ENCODE measurements at places on chromosomes 1 and 21.

- DNase-seq, result no peak
These were observed 127.5 kb upstream of the SAMSN1 start for GRCh38 chr21:14673649-14674048.

GRCh38 chr1:40141878-40142535 lies 19.2 kb upstream of the RLF start:
- peak; percentile 36 for DNase-seq

DNA sequence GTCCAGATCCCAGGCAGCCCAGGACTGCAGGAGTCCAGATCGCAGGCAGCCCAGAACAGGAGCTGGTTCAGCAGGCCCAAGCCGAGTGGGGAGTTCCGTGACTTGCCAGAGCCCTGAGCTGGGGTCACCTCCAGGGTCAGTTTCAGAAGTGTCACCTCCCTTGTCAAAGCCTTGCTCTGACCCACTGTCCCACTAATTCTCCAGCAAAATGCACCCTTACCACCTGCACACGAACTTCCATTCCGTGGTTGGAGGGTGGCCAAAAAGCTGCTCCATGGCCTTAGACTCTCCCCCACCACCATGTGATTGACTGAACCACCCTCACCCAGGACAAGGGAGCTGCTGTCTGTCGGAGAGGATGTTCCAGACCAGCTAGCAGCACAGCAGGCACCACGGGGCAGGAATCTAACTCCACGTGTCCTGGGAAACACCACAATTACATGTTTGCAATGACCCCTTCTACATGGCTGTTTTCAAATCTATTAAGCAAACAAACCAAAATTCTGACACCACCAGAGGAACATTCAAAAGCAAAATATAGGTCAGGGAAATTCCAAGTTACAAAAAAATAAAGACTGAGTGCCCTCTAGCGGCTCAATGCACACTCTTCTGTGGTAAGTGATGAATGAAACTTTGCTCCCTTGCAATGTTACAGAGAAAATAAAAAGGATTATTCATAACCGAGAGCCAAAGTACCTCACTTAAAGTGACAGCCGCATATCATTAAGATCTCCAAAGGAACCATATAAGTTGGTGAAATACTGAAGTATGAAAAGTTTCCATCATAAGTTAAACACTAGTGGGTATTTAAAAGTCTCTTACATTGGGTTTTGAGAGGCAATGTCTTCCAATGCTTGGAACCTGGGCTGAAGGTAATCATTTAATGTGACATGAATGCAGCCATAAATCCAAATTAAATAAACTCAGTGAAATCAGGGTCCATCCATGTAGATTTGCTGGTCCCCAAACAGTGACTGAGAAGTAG lies 76.3 kb downstream of the NPHP4 start:
- peak; percentile 35 for DNase-seq

DNA sequence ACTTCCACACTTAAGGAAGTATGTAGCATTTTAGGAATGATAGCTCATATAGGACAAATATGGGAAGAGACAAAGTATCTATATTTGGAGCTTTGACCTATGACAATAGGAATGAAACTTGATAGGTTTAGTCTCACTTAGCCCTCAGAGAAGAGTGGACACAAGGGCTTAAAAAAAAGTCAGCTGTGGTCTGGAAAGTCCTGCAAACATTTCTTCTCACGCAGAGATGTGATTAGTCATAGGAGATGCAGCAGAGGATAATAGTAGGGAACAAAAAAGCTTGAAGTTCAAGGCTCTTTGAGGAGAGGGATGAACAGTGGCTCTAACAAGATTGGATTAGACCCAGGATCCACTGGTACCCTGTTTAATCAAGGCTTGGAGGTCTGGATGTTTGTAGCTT lies 14.8 kb upstream of the RNF220 start:
- DNase-seq, result peak; percentile 70

DNA sequence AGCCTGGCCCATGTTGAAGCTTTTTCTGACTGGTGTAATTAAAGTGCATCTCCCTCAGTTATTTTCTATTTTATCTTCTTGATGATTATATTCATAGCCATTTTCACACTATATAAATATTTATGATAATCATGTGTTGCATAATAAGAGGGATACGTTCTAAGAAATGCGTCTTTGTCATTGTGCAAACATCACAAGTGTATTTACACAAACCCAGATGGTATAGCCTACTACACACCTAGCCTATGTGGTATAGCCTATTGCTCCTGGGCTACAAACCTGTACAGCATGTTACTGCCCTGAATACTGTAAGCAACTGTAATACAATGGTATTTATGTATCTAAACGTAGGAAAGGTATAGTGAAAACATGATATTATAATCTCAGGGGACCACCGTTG lies 88.1 kb downstream of the BACH1 start:
- no peak for DNase-seq
